ENCODE measurements at places on chromosomes 2 and 18.

GRCh38 chr2:17148407-17149145, 369.7 kb downstream of the RAD51AP2 start:
- no peak for DNase-seq

GRCh38 chr2:111950236-111950635, 51.8 kb downstream of the MERTK start:
- no peak for DNase-seq

- DNase-seq: no peak
These were observed 917 bp downstream of the MPPE1 start for GRCh38 chr18:11906926-11907874.

GRCh38 chr2:103921161-103921560, 932.8 kb upstream of the POU3F3 start:
- no peak for DNase-seq

- no peak for DNase-seq
These were observed 31.2 kb upstream of the ITGAV start for GRCh38 chr2:186558512-186559276.

DNA sequence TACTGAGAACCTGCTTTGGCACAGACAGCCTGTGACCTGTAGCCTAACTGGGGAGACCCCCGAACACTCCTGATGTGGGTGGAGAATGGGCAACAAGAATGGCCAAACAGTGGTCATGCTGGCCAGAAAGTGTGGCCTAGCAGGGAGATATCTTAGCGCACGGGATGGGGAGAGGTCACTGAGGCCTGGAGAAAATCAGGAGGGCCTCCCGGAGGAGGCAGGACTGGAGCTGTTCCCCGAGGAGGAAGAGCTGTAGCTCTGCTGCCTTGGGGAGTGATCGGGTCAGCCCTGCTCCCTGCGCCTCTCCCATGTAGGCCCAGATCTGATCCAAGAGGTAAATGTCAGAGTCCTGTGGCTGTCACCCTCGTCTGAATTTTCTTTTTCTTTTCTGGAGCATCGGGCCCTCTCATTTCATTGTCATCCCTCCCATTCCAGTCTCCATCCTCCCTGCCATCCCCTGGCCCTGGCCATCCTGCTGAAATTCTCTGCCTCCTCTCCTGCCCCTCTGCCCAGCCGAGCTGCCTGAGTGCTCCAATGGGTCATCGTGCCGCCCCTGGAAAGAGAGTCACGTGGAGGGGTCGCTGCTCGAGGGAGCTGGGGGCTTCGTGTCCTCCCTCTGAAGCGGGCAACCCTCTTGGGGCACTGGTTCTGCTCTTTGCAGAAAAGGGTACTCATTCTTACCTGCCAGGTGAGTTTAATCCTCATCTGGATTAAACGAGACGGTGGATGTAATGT, 242.9 kb downstream of the HAUS1 start:
- no peak for DNase-seq

DNA sequence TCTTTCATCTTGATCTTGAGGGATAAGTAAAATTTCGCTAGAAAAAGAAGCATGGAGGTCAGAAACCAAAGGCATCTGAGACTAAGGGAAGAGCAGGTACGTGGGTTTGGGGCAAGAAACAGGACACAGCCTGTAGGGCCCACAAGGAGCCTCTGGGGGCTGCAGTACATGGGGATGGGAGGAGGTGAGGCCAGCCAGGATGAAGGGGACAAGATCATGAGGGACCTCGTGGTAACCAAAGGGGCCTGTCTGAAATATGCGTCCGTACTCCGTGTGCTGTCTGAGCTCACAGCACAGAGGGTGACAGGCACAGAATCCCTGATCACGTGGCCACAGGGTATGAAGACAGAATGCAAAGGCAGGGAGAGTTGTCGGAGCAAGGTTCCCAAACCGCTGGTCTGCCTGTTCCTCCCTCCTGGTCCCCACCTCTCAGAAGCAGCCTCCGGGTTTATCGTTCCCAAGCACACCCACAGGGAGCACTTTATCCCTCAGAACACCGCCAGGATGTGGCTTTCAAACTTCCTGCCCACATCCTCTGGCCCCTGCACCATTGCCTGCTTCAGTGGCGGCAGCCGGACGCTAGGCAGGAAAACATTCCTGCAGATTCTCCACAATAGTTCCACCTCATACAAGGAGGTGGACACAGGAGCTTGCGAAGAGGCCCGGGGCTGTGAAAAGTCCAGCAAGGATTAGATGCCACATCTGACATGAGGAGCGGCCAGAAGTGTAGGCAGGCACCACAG, 12.0 kb downstream of the TMEM163 start:
- DNase-seq: no peak

DNA sequence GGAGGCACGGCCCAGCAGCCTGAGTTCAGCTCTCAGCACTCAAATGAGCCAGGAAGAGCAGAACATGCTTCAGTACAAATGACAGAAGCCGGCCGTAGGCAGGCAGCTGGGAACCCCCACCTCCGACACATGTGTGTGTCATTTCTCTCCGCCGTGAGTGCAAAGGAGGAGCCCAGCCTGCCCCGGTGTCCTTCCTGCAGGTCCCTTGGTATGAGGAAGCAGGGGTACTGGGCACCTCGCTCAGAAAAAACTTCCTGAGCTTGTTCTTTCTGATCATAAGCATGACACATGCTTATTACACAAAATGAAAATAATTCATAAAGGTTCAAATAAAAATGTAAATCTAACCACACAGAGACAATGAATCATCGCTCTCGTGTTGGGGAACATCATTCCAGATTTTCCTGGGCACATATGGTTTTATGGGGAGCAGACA, 35.3 kb downstream of the KCNF1 start:
- no peak for DNase-seq

DNA sequence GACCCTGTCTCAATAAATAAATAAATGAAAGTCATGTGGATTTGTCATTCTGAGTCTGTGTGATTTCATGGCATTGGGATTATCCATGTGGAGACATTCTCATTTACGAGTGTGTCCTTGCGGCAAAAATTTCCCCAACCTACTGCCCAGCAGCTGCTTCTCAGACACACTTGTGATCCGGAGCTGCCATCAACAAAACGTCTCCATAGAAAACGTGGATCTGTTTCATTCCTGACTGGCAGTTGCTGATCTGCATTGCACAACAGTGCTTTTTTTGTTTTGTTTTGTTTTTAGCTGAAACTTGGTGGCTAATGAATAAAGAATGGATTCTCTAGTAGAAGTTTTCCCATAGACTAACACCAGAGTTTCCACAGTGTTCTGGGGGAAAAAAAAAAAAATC, 74.7 kb downstream of the TGIF1 start:
- DNase-seq: no peak

GRCh38 chr2:145235312-145235711, 715.4 kb upstream of the ZEB2 start:
- DNase-seq: no peak

DNA sequence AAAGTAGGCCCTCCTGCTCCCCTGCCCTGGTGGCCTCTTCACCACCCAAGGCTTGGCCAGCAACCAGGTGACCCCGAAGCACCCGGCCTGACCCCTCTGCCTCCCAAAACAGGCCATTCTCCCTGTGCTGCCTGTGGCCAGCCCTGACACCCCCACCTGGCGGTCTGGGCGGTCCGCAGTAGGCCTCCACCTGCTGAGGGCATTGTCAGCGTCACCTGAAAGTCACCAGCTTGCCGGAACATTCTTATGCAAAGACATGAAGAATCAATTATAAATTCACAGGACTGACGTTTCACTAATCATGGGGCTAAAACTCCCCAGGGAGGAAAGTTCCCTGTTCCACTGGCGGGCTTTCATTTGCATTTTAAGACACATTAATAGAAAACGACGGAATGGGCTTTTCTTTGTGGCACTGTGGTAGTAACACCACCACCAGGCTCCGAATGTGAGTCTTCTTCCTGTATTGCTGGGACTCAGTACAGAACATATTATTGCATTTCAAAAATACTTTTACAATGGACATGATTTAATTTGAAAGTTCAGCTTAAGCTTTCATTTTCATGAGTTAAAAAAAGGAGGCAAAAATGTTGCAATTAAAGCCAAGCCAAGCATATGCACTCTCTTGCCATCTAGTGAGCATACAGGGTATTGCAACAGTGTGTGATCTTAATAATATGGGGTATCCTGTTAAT, 57.4 kb downstream of the ADI1 start:
- peak; percentile 54 for DNase-seq

DNA sequence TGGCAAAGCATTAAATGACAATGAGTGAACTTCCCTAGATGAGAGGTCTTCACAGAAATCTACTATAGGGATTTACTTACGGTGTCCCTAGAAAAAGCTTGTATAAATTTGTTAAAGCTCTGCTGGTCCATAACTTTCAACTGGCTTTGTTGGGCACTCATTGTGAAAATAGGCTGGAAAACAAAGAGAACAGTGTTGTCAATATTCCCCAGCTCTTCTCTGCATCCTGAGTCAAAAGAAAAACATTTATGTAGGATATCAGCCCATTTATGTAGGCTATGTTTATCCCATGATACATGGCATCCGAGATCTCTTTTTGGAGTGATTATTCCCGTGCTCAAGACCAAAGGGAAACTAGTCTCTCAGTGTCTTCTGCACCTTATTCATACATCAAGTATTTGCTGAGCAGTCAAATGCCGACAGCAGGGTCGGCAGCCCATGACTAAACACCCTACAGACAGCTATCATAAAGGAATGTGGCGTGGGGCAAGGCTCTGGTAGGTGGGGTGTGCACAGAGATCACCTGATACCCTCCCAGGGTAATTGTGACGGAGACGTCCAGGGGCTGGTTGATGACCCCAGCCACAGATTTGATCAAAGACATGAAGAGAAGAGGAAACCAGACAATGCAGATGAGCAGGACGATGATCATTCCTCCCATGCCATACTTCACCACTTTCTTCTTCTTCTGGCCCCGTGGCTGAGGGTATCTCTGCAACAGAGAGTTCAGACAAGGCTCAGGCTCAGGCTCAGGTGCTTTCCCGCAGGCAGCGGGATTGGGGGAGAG, 155.9 kb downstream of the NAPG start:
- DNase-seq: no peak

- DNase-seq: no peak
These were observed 999.7 kb upstream of the PIK3C3 start for GRCh38 chr18:40955351-40955750.

DNA sequence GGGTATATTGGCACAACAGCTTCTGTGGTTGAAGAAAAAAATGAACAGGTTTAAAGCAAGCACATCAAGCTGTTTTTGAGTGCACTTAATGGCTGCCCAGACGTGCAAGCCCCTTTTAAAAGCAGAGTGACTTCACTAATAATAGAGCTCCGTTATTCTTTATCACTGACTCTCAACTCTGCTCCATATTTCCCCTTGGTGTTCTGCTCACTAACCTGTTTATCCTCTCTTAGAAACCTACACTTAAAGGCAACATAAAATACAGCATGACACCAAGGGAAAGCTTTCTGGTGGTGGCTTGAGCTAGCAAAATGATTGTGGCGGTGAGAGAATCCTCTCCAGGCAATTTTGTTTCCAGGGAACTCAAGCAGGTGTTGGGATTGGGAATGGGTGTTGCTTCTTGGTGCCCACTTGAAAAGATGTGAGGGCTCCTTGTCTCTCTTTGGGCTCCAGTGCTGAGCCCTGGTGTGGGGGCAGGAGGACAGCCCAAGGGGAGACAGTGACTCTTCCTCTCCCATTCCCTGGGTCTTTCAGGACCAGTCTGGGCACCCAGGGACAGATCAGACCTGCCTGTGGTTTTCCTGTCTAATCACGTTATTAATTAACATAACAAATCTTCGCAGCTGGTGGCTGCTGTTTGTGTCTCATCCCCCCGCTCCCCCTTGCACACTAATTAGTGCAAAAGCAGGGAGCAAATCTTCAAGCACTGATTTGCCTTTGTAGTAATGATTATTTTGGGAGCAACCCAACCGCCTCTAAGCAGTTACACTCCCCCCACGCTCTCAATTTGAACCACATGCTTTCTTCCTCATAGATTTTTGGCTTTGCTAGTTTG, 289.4 kb upstream of the CXCR4 start:
- no peak for DNase-seq

DNA sequence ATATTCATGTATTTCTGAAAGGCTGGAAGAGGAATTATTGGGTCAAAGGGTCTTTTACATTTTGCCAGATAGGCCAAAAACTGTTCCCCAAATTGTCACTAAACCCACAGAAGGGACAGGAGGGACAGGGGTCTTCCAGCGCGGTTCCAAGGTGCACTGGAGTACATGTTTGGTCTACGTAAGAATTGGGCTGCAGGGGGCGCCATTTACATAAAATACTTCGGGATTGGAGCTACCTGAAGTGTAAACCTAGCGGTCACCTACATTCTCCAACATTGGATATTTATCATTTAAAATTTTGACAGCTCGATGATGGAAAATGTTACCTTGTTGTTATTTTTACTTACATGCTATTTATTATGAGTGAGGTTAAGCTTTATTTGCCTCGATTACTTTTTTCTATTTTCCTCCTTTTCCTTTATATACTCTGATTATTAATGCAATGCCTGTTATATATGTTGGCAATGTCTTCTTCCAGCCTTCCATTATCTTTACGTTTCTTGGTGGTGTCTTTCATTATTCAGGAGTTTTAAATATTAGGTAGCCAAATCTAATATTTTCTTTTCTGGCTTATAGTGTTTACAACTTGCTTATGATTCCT, 43.0 kb upstream of the RAB6C start:
- peak; percentile 11 for DNase-seq

DNA sequence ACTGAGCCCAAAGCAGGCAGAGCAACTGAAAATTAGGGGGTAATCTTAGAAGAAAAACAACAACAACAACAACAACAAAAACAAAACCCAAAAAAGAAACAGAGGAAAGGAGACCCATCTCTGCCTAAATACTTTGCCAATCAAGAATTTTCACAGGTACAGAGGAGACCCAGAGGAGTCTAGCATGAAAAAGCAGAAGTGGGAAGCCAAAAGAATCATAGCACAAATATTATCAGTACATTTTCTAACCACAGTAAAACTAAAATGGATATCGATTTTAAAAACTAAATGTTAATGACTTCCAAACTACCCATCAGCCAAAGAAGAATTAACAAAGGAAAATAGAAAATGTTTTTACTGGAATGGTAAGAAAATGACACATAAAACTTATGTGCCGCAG, 148.1 kb downstream of the BAZ2B start:
- no peak for DNase-seq

- no peak for DNase-seq
These were observed 403.3 kb downstream of the TXNL1 start for GRCh38 chr18:56235071-56235470.

DNA sequence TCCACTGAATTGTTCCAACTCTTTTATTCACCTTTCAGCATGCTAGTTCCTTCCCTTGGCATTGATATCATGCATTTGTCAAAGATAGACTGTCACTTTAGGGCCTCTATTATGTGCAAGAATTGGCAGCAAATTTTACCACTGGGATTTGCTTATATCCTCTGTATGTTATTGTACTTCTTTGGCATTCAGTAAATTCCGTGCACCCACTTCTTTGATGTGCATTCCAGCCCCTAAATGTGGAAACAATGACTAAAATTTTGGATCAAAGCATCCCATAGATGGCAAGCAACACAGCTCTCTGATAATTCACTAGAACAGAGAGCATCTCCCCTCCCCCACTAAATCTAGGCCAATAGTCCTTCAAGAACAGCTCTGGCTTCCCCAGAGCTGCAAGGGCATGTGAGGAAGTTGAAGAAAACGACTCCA, 399.0 kb upstream of the HNRNPA3 start:
- DNase-seq: no peak
